Stimulated activated CD4-positive, alpha-beta T cell treated with anti-CD3 and anti-CD28 coated beads, TNF-alpha, amount 100 ng/mL, for 48 hours (primary cell): ENCODE measurements at places on chromosomes 11 and 22.

DNA sequence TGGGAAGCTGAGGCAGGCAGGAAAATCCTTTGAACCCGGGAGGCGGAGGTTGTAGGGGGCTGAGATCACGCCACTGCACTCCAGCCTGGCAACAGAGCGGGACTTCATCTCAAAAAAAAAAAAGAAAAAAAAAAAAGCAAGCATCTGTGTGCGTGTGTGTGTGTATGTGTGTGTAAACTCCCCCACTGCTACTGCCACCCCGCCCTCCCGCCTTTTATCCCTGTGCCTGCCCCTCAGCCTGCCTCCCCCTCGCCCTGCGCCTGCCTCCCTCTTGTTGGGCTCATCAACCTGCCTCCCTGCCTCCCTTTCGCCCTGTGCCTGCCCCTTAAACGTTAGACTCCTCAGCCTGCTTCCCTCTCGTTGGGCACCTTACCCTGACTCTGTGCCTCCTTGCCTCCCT, 18.0 kb downstream of the TMEM258 start:
- DNase-seq = no peak

- no peak for DNase-seq
These were observed 87.9 kb downstream of the BCR start for GRCh38 chr22:23268139-23268712.

DNA sequence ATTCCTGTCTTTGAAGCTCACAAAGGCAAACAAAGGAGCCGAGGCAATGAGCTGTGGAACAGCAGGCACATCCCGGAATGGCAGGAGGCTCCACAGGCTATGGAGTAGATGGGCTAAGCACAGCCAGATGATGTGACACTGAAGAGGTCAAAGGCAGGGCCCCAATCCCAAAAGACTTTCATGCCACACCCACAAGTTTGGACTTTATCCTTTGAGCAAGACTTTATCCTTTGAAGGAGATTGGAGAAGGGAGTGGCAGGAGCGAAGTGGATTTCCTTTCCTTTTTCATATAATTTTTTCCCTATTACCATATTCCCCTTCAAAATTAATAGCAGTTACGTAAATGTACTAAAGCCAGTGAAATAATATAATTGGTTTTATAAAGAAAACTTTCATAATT, 379.4 kb downstream of the CADM1 start:
- DNase-seq = no peak

DNA sequence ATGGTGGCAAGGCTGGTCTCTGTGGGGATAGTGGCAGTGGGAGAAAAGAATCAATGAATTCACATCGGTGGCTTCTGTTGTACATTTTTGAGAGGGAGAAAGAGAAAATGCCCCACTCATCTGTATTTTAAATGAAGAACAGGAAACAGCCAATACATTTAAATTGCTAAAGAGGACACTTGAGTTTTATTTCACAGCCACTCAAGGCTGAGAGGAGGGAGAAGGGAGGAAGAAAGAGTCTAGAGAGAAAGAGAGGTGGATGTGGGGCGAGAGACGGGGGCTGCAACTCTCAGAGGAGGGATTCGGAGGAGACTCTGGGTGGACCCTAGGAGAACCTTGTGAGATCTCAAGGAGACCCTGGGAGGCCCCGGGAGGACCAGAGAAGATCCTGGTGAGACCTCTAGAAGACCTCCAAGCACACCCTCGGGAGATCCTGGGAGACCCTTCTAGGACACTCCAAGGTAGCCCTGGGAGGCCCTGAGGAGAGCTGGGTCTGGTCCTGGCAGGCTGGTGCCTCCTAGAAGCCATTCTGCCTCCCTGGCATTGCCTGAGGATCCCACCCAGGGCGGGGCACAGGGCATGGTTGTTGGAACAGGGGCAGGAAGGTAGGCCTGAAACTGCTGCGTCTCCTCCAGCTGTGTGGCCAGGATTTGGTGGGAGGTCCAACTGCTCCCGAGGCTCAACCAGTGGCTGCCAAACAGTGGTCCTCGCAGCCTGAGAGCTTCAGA, 91.0 kb upstream of the SHISAL1 start:
- DNase-seq = no peak

GRCh38 chr11:121802542-121802941, 313.5 kb downstream of the BLID start:
- DNase-seq = no peak

- no peak for DNase-seq
These were observed 8.5 kb upstream of the CHRDL2 start for GRCh38 chr11:74739546-74740270.

- no peak for DNase-seq
These were observed 429.6 kb downstream of the METTL15 start for GRCh38 chr11:28537822-28538221.

GRCh38 chr22:28222976-28223745, 304.1 kb upstream of the PITPNB start:
- DNase-seq = no peak

DNA sequence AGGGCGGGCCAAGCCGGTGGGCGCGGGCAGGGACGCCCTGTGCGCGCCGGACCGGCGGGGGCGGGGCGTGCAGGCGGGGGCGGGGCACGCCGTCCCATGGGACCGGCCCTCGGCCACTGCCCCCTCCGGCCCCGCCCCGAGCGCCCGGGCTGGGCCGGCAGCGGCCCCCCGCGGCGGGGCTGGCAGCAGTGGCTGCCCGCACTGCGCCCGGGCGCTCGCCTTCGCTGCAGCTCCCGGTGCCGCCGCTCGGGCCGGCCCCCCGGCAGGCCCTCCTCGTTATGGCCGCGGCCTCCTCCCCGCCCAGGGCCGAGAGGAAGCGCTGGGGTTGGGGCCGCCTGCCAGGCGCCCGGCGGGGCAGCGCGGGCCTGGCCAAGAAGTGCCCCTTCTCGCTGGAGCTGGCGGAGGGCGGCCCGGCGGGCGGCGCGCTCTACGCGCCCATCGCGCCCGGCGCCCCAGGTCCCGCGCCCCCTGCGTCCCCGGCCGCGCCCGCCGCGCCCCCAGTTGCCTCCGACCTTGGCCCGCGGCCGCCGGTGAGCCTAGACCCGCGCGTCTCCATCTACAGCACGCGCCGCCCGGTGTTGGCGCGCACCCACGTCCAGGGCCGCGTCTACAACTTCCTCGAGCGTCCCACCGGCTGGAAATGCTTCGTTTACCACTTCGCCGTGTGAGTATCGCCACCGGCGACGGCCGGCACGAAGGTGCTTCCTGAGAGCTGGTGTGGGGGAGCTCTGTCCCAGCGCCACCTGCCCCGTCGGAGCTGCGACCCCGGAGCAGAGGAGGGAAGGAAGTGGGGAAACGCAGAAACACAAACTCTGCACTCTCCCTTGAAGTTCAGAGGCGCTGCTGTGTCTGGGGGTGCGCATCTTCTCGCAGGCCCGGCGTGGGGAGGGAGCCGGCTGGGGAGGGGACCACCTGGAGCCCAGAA, at the start of gene KCNQ1:
KCNQ1 (plus strand) TSS at position 188 of the 925 bp plus-strand sequence; CDS start at position 279, 91 bp downstream.
- no peak for DNase-seq

DNA sequence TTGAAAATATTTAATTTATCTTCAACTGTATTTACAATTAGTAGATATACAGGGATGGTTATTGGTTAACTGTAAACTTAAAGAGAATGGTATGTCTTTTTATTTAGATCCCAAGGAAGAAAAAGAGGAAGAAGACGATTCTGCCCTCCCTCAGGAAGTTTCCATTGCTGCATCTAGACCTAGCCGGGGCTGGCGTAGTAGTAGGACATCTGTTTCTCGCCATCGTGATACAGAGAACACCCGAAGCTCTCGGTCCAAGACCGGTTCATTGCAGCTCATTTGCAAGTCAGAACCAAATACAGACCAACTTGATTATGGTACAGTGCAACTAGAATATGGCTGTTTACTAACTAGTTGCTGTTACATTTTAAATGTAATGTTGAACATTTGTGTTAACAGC, 12.7 kb upstream of the CNTF start:
- no peak for DNase-seq
